ENCODE measurements at places on chromosomes 16 and 17.
A peak's percentile ranks its signal among the peaks of the same experiment; 100 is the strongest.

GRCh38 chr16:25716186-25716585, 24.4 kb downstream of the HS3ST4 start:
- DNase-seq = no peak

DNA sequence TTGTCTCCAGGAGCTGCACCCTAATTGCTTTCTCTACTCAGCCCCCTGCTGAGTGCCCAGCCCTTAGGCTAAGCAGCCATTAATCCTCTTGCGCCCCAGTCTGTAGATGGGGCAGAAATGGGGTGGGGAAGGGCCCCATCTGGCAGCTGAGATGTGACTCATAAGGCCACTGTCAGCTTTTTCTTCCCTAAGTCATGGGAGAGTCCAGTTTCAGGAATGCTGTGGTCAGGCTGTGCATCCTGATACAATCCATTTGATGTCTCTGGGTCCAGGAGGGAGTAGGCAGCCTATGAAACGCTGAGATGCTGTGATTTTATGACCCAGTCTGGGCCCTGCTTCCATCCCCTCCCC, 12.3 kb downstream of the PLXDC1 start:
- no peak for DNase-seq

- DNase-seq = no peak
These were observed 1.4 kb upstream of the SPHK1 start for GRCh38 chr17:76382803-76383545.

- DNase-seq = peak; percentile 58
These were observed 12.2 kb upstream of the TERF2 start for GRCh38 chr16:69397821-69398521.

GRCh38 chr16:86877108-86877507, 298.8 kb downstream of the FOXL1 start:
- DNase-seq = no peak

- DNase-seq = no peak
These were observed 28.7 kb downstream of the CDK5RAP3 start for GRCh38 chr17:47999582-47999981.

DNA sequence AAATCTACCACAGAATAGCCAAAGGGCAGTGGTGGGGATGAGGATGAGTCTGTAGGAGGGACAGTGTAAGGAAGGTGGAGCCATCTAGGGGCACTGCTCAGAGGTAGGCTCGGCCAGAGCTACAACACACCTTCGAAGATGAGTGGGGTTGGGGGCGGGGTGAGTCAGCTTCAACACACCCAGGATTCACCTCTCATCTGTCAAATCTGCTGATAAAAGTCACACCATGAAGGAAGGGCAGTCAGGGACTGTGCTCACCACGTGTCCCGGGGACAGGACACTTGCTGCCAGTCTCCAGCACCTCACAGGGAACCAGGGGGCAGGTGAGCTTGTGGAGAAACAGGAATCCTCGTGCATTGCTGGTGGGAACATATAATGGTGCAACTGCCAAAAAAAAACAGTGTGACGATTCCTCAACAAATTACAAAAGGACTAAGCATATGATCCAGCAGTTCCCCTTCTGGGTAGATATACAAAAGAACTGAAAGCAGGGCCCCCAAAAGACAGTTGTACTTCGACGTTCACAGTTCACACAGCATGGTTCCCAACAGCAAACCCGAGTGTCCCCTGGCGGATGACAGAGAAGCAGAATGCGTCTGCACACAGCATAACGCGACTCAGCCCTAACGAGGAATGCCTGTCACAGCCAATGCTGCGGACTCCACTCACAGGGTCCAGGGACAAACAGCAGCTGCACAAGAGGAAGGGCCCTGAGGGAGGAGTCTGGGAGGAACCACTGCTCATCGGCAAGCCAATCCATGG, 133.1 kb downstream of the ANKRD11 start:
- peak; percentile 44 for DNase-seq

DNA sequence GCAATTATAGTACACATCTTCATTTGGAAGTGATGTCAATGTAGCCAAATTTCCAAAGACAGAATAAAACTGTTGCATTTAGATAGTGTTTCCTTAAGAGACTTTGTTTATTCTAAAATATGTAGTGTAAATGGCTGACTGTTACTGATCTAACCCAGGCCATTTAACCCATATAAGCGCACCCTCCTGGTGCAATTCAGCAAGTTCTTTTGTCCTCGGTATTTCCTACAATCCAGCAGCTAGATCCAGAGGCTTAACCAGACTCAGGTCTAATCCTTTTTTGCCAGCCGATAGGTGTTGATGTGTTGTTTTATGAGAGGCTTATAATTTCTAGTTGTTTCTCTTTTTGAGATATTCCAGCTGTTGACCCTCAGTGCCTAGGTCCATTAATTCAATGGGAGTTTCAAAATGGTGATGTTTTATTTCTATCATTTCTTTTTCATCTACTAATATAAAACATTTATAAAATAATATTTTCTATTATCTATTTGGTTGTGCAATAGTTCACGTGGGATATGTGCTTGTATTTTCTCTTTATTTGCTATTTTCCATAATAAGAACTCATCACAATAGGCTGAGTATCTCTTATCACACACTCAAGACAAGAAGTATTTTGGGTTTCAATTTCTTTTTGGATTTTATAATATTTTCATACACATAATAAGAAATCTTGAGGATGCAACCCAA, 14.5 kb downstream of the ABCA9 start:
- no peak for DNase-seq

DNA sequence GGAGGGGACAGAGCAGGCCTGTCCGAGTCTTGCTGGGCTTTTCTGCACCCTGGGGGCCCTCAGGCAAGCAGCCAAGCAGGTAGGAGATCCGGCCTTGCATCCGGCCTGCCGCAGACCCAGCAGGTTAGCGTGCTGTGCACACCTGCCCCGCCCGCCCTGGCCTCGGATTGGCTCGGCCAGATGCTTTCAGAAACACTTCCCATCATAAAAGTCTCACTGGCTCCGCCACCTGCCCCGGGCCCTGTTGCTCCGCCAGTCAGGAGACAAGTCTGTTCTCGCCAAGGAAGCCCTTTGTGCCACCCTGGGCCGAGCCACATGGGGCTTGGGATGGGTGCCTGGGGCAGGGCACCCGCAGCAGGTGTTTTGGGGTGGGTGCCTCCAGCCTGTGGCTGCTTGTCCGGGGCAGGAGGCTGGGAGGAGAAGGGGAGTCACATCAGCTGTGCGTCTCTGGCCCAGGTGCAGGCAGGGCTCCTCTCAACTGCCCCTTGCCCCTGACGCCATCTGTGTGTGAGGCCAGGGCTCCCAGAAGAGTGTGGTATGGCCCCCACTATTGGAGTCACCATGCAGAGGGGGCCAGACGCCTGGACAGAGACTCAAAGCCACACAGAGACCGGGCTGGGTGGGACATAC, 228.2 kb upstream of the GSE1 start:
- DNase-seq = no peak

DNA sequence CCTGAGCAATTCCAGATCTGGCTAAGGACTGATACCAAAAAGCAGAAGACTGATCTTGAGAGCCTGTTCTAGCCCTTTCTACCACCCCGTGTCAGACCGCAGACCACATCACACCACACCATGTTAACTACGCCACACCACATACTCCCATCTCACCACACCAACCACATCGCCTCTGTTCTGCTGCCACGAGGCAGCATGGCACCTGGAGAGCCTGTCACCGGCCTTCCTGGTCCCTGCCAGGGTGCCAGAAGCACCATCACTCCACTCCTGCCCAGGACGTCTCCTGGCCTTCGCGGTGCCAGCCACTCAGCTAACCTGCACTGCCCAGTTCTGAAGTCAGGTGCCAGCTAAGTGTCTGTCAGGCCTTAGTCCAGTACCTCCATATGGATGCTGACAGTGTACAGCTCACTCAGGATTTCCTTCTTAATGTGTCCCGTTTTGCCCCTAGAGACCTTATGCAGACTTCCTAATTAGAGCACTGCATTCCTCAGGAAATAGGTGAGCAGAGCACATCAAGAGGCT, 37.2 kb upstream of the BCAR1 start:
- DNase-seq = no peak

- DNase-seq = no peak
These were observed 35.5 kb downstream of the CLUAP1 start for GRCh38 chr16:3536271-3536731.

DNA sequence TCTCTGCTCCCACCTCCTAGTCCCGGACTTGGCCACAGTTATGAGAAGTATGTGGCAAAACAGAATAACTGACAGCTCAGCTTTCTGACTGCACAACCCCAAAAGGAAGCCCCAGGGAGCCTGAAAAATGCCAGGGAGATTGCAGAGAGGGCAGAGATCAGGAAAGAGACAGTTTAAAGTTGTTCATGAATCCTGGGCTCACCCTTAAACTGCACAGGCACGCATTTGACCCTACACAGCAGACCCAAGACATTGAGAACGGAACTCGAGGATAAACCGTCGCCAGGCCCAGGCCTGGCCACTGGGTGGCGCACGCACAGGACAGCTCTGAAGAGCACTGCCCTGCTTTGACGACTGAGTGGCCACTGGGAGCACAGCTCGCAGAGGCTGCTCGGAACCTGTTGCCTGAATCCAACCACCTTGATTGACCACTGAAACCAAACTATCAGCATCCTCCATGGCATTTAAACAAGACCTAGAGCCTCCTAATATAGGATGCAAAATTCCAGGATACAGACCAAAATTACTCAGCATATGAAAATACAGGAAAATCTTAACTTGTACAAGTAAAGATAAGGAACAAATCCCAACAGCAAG, 114.0 kb downstream of the C16orf95 start:
- DNase-seq = peak; percentile 48

- DNase-seq = no peak
These were observed 28.0 kb downstream of the CTU2 start for GRCh38 chr16:88734361-88734728.

GRCh38 chr17:82241183-82241925, 12.5 kb downstream of the SLC16A3 start:
- DNase-seq = peak; percentile 37

GRCh38 chr17:47615766-47616424, 33.8 kb upstream of the KPNB1 start:
- no peak for DNase-seq

GRCh38 chr17:82076785-82077591, 11.4 kb upstream of the DUS1L start:
- no peak for DNase-seq

DNA sequence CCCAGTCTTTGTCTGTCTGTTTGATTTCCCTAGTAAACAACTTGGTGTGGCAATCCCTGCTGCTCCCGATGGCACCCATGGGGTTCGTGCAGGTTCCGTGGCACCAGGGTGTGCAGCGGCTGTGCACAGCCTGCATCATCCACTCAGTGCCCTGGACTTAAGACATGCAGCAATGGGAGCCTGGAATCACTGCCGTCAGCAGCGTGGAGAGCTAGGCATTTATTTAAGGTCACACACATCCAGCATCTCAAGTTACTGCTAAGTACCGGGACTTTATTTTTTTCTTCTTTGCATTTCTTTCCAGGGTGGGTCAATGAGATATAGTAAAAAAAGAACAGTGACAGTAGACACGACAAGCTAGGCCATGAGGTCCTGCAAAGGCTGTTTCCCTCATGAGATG, 2.8 kb downstream of the DHRS7C start:
- DNase-seq = no peak

DNA sequence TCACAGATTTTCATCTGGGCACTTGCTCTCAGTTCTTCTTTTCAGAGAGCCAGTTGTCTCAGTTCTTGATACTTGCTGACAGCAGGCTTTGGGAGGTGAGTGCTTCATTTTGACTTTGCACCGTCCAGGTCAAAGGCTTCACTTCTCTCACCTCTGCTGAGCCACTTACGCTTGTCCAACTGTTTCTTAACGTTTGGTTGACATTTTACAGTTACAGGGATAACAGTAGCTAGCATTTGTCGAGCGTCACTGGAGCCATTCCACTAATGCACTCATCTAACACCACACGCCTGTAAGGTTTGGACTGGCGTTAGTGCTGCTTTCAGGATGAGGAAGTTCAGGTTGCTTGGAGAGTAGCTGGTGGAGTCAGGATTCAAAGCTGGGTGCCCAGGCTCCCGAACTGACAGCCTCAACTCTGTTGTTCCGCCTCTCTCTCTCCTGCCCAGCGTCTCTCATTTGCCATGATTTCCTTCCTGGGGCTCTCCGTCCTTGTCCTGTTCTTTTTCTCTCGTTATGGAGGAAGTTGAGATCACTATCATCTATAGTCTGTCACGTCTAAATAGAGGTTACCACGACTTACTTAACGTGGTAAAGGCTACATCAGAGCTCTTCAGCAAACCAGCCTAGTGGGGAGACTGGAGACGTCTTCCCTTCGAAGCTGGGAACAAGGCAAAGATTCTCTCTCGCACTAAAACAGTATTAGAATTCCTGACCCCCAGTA, 220.8 kb downstream of the RPTOR start:
- DNase-seq = no peak

- no peak for DNase-seq
These were observed 14.5 kb downstream of the PSKH1 start for GRCh38 chr16:67907397-67908180.

- no peak for DNase-seq
These were observed 7.6 kb downstream of the EME1 start for GRCh38 chr17:50380369-50381259.

- no peak for DNase-seq
These were observed 10.5 kb downstream of the PER1 start for GRCh38 chr17:8141741-8142140.

GRCh38 chr16:54204756-54205155, 81.8 kb downstream of the IRX3 start:
- DNase-seq = peak; percentile 57

- no peak for DNase-seq
These were observed 25.5 kb downstream of the BAIAP2 start for GRCh38 chr17:81060416-81060815.

GRCh38 chr16:67558859-67559258, 3.5 kb upstream of the CTCF start:
- DNase-seq = no peak

DNA sequence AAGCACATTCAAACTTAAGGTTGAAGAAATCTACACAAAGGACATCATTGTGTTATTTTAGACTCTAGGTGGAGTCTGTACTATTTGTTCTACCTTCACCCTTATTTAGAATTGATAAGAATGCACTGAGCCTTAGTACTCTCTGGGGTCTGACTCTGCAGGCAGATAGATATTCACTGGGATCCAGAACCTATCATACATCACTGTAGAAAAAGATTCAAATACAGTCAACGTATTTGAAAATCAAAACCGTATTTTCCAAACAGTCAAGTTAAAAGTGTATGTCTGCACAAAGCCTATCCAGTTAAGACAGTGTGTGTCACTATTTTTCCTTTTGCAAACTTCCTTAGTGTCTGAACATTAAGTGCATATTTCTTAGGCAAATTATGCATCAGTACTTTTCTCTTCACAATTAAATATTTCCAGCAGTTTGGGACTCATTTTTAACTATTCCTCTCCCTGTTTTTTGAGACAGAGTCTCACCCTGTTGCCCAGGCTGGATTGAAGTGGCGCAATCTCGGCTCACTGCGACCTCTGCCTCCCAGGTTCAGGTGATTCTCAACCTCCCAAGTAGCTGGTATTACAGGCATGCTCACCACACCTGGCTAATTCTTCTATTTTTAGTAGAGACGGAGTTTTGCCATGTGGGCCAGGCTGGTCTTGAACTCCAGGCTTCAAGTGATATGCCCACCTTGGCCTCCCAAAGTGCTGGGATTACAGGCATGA, 22.3 kb downstream of the MOSMO start:
- DNase-seq = no peak

All from substantia nigra (tissue), 51 donors.